ENCODE measurements at places on chromosomes 1 and 21.

DNA sequence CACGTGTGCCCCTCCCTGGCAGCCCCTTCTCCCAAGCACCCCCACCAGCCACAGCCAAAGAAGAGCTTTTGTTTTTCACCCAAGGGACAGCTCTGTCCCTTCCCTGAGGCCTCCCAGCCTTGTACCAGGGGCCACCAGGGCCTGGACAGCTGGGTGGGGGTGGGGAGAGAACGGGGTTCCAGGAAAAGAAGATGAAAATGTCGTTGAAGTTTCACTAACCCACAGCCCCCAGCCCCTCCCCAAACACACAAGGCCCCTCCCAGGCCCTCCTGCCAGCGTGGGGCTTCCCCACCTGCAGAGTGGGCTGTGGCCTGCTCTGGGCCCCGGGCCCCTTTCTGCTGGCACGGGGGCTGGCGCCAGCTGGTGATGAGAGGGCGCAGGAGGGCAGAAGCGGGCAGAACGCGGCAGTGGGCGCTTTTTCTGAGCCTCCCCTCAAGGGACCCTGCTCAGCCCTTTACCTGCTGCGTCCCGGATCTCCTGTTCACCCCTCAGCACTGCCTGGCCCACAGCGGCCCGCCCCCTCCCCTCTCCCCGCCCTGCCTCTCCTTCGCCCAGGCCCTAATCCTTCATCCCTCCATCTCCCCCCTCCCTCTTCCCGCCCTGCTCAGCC, 5.5 kb upstream of the ANKRD65 start:
- DNase-seq = no peak

GRCh38 chr1:198888379-198888943, 249.6 kb downstream of the PTPRC start:
- no peak for DNase-seq

- no peak for DNase-seq
Observed at GRCh38 chr1:46948629-46949416, 7.5 kb upstream of the CYP4A11 start.

DNA sequence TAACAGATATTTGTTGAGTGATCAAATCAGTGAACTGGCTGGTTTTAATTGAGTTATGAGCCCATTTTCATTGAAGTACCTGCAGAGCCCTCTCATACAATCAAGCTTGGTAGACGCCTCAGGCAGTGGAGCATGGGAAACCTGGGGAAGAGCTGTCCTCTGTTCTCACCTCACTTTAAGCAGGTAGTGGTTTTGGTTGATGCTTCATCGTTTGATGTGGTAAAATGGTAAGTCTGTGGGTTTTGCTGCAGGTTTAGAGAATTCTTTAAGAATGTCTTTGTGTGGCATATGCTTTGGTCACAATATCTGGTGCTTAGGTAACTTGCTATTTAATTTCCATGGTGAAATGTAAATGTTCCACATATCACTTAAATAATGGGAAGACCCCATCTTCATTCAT, 10.0 kb downstream of the LAMC1 start:
- peak; percentile 10 for DNase-seq

DNA sequence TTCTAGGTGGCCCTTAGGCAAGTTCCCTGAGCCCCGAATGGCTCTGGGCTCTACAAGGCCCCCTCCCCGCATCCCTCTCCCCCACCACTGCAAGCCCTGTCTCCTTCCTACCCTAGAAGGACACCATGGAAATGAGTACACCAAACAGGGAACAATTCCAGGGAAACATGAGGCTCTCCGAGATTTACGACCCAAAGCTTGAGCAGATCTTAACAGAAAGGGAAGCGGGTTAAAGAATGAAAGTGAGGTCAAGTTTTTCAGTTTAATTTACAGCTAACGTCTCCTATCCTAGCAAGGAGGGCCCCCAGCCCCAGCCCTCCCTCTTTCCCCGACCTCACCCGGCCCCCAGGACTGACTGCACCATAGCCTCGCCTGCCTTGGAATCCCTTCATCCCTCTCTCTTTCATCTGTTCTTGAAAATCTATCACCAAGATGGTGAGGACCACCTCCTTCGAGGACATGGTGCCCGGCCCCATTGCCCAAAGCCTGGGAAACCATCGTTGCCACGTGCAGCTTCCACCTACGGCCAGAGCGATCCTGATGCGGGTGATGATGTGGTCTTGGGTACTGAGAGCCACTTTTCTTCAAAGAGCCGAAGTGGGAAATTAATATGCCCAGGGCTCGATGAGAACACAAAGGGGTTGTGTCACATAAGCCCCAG, 30.5 kb downstream of the SIM2 start:
- DNase-seq = no peak

- DNase-seq = no peak
Observed at GRCh38 chr1:43315963-43316737, 15.4 kb downstream of the TIE1 start.

DNA sequence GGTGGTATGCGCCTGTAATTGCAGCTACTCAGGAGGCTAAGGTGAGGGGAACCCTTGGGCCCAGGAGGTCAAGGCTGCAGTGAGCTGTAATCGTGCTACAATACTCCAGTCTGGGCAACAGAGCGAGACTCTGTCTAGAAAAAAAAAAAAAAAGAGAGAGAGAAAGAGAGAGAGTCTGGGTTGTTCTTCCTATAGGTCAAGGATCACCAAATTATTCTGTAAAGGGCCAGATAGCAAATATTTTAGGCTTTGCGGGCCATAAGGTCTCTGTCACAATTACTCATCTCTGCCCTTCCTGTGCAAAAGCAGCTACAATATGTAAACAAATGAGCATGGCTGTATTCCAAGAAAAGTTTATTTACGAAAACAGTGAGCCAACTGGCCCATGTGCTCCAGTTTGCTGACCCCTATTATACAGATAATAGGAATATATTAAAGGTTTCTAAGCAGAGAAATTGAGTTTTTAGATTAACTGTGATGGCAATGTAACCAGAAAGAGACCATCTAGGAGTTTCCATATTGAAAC, 2.1 kb downstream of the SASS6 start:
- no peak for DNase-seq

GRCh38 chr1:156721535-156721934, 6.7 kb upstream of the METTL25B start:
- no peak for DNase-seq

DNA sequence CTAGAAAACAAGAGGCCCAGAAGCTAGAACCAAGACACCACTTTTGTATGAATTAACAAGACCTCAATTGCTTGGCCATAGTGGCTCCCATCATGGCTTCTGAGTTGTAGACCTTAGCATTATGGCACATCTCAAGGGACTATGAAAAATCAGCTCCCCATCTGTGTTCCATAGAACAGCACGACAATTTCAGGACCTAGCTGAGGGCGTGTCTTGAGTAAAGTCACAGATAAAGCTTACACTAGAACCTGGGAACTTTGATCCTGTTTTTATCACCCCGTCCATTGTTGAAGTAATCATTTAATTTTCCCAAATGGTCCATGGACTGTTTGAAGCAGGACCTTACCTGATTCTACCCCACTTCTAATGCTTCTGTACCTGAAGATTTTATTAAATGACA, 44.8 kb downstream of the RUNX1 start:
- DNase-seq = no peak

- DNase-seq = no peak
Observed at GRCh38 chr1:98888869-98889268, 115.8 kb downstream of the PLPPR5 start.

- no peak for DNase-seq
Observed at GRCh38 chr21:43269957-43270705, 101.3 kb downstream of the CRYAA start.

GRCh38 chr1:96206451-96206850, 515.1 kb upstream of the PTBP2 start:
- DNase-seq = no peak

DNA sequence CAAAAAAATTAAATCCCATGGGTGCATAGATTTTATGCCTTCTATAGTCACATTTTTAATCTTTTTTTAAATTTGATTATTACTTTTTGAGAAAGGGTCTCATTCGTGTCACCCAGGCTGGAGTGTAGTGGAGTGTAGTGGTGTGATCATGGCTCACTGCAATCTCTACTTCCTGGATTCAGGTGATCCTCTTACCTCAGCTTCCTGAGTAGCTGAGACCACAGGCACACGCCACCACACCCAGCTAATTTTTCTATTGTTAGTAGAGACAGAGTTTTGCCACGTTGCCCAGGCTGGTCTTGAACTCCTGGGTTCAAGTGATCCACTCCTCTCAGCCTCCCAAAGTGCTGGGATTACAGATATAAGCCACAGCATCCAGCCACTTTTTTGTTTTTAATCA, 10.4 kb downstream of the CBR3 start:
- no peak for DNase-seq

- DNase-seq = no peak
Observed at GRCh38 chr1:232499188-232499587, 130.7 kb downstream of the SIPA1L2 start.

GRCh38 chr1:223087291-223088255, 55.5 kb downstream of the TLR5 start:
- no peak for DNase-seq

DNA sequence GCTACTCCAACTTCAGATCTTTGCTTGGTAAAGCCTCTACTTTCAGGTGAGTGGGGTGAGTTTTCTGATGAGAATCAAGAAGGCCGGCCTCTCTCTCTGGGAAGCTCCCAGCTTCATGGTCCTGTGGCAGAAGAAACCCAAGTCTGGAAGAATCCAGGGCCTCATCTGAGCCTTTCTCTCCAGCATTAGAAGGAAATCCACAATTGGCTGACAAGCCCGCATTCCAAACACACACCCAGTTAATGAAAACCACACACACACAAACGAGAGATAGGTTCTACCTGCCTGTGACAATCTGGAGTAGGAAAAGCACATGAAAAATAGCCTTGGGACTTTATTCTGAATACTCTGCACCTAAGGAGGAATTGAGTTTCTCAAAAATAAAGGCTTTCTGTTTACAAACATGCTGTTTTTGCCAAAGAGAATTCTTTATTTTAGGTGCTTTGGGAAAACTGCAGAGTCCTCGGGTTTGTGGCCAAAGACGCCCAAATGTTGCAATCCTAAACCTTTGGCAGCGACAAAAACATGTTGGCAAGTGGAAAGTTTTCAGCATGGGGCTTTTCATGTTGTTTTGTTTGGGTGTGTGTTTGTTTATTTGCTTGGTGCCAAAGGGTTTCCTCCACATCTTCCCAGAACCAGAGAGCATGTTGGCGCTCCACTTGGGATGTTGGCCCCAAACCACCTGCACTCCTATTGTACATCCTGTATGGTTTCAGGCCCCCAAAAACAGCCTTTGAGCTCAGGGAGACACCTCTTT, 216.2 kb downstream of the SETD4 start:
- no peak for DNase-seq

GRCh38 chr1:247415423-247416361, at the start of gene NLRP3:
TSS of gene NLRP3 (plus strand) at chr1:247416173. CDS start at chr1:247418801, 2,628 bp downstream.
- peak; percentile 35 for DNase-seq

GRCh38 chr1:198155253-198155652, 1.5 kb upstream of the NEK7 start:
- no peak for DNase-seq

- no peak for DNase-seq
Observed at GRCh38 chr1:40626383-40626770, 39.1 kb downstream of the RIMS3 start.

GRCh38 chr1:6591222-6591621, 11.4 kb downstream of the ZBTB48 start:
- no peak for DNase-seq

- no peak for DNase-seq
Observed at GRCh38 chr1:193211539-193211938, 25.1 kb upstream of the B3GALT2 start.

DNA sequence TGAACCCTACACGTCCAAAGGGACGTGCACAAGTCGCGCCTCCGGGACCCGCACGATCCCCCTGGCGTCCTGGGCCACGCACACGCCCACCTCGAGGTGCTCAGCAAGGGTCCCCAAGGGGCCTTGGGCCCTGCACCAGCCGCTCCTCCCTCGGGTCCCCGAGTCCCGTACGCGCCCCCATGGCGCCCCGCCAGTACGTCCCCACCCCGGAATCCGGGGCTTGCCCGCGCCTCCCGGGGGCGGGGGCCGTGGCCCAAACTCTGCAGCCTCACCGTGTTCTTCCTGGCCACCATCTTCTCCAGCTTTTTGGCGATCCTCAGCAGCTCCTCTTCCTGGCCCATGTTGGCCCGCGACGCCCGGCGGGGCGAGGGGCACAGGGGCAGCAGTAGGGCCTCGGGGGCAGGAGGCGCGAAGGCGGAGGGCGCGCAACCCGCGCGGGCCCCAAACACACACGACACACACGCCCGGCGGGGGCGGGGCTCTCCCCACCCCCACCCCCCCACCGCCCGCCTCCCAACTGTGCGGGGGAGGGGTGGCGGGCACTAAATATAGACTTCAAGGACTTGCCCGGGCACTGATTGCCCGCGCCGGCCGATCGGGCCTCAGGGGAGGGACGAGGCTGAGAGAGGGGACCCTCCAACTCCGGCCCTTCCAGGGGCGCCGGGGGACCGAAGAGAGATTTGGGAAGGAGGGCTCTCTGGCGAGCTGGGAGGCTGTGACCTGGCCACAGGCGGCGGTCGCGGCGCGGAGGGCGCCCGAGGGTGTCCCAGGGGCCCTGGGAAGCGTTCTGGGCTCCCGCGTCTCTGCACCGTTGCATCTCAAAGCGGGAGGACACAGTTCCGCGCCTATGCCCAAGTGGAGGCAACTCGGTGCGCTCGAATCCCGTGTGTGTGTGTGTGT, at the start of gene TCEA3:
Gene TCEA3, minus strand, starts transcription at position 456 of the 900 bp plus-strand sequence. Its CDS starts 115 bp downstream, at position 341.
- DNase-seq = no peak

DNA sequence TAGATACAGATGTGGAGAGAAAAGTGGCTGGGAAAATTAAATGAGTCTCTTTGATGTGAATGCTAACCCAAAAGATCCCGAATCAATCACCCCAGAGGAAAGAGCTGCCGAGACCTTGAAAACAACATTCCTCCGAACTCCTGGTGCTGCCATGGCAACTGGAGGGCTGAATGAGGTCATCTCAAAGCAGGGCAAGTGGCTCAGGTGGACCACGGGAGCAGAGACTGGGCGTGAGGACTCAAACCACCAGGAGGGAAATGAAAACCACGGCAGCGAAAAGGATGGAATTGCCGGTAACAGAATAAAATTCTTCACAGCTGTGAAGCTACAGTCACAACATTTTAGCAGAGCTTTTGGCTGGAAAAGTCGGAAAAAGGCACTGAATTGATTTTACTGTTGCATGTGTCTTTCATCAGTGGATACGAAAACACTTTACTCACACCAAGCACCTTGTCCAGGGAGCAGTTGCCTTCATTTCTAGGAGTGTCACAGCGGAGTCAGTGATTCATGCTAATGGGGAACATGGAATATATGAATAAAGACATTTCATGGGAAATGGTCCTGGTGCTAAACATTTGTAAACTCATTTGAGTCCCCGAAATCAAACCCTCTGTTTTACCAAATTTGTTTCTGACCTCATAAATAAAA, 23.2 kb upstream of the BECN2 start:
- no peak for DNase-seq

DNA sequence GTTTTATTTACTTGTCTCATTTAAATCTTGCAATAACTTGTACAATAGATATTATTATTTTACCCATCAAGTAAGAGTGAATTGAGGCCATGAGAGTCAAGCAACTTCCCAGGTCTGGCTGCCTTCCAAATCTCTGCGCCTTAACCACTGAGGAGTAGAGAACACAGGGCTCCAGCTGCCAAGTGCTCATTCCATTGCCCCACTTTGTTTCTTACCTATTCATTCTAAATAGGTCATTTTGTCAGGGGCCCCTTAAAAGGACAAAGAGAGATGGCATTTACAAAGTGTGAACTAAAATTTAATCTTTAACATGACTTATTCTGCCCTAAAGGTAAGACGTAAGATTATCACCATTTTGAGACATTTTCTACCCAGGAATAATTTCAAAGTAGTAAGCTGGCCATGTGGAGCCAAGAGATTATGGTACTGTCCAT, 3.5 kb downstream of the PPP1R15B start:
- no peak for DNase-seq
